ENCODE measurements at places on chromosomes 7 and 10.

- DNase-seq = no peak
Observed at GRCh38 chr7:137846827-137847567, at the start of gene DGKI. Gene DGKI, minus strand, starts transcription at chr7:137846974.

DNA sequence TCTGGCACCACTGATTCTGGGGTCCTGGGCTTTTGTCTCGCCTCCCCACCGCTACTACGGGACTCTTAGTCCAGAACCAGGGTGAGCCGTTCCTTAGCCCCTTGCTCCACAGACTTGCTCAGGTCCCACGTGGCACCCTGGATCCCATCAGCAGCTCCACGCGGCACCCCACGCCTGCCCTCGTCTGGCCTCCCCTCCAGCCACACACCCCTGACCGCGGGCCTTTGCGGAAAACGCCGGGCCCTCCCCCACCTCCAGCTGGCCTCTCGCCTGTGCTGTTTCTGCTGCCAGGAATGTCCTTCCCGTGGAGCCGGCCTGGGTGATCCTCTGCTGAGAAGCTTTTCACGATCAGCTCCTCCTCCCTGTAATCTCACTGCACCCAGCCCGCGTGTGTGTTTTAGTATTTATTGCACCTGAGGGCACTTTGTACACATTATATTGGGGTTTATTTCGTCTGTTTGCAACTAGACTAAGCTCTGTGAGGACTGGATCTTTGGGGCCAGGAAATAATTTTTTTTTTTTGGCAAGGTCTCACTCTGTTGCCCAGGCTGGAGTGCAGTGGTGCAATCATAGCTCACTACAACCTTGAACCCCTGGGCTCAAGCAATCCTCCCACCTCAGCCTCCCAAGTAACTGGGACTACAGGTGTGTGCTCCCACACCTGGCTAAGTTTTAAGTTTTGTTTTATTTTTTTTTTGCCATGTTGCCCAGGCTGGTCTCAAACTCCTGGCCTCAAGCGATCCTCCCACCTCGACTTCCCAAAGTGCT lies 10.5 kb upstream of the TTYH3 start:
- DNase-seq = peak; percentile 2

GRCh38 chr10:86263209-86263608 lies 103.4 kb downstream of the GRID1 start:
- no peak for DNase-seq

DNA sequence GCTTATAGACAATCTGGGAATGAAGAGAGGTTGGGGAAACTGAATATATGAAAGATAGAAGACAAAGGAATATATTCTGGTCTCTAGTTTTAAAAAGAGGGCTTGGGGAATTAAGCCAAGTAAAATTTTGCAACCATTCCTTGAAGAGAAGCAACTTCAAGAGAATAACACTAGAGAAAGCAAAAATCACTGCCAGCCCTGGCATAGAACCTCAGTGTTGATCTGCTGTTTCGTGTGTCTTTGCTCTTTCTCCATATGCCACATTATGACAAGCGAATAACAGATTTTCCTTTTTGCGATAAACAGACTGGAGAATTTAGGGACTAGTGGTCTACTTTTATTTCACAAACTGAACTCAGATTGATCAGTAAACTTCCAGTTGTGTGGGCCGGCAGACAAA lies 132.7 kb downstream of the XPNPEP1 start:
- no peak for DNase-seq

DNA sequence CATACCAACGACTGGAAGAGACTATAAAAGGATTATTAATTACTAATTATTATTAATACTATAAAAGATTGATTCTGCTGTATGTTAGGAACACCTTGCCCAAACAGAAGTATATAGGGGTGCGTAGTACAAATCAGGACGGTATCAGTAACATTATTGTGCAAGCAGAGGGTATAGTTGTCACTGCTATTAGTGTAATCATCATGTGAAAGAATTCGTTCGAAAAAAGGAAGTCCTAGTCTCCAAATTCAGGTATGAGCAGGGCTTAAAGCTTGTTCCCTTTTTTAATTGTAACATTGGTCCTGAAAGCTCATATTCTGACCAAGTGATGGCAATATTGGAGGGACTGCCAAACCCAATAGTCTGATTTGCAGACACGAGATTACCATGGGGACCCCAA lies 81.8 kb downstream of the THSD7A start:
- DNase-seq = no peak

- peak; percentile 81 for DNase-seq
Observed at GRCh38 chr10:6401558-6402348, 178.3 kb downstream of the PRKCQ start.

GRCh38 chr10:44971935-44972757 lies 6.5 kb downstream of the DEPP1 start:
- no peak for DNase-seq

DNA sequence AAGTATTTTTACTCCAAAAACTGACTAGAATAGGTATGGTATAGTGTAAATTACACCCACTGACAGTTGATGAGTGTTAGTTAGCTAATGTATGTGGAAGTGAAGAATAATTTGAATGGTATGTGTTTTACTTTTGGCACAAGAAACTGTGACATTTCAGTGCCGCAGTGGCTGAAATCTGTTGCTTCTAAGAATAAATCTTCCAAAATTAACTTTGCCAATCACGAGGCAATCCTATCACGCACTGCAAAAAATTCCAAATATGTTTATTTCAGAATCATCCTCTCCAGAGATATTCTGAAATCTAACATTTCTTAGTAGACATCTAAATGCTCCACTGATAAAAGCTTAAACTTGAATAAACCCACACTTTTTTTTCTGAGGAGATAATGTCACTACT lies 61.2 kb downstream of the PCLO start:
- no peak for DNase-seq

DNA sequence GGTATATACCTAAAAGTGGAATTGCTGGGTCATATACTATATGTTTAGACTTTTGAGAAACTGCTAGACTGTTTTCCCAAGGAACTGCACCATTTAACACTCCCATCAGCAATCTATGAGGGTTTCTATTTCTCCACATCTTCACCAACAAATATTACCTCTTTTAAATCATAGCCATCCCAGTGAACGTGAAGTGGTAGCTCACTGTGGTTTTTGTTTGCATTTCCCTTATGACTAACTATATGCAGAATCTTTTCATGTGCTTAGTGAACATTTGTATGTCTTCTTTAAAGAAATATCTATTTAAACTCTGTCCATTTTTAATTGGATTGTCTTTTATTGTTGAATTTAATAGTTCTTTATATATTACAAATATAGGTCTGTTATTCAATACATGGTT lies 115.8 kb upstream of the SEC61G start:
- DNase-seq = no peak

- DNase-seq = no peak
Observed at GRCh38 chr7:93890041-93890463, 501 bp downstream of the TFPI2 start.

DNA sequence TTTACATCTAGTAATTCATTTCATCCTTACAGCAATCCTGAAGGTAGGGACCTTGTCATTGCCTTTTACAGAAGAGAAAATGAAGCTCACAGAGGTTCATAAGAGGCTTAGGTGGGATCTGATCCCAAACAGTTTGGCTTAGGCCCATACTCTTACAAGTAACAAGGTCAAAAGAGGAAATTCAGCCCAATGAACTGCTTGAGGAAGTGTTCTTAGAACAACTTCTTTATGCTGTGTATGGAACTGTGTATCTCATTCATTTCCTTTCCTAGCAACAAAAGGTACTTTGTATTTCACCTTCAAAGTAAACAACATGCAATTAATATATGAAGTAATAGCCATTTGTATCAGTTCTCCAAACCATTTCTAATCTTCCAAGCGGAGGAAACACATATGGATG lies 79.3 kb downstream of the AVL9 start:
- no peak for DNase-seq

GRCh38 chr7:105295596-105296352 lies 92.9 kb downstream of the SRPK2 start:
- no peak for DNase-seq

DNA sequence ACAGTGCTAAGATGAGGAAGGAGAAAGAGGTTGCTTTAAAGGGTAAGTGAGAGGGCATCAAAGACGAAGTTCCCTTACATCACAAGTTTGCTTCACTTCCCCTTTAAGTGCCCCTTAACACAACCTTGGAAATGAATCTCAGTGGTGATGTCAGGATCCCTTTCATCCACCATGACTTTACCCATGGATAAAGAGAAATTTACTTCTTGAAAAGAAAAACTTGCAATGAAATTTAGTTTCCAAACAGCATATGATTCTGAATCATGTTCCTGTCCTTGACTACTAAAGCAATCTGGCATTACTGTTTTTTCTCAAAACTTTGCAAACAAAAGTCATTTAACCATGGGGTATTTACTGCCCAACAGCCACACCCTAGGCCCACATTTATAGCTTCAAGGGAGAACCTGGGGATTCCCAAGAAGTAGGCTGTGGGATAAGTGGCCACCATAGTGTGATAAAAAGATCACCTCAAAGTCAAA lies 135.9 kb downstream of the ITGB8 start:
- DNase-seq = no peak

- no peak for DNase-seq
Observed at GRCh38 chr7:41428381-41428780, 274.5 kb downstream of the INHBA start.

DNA sequence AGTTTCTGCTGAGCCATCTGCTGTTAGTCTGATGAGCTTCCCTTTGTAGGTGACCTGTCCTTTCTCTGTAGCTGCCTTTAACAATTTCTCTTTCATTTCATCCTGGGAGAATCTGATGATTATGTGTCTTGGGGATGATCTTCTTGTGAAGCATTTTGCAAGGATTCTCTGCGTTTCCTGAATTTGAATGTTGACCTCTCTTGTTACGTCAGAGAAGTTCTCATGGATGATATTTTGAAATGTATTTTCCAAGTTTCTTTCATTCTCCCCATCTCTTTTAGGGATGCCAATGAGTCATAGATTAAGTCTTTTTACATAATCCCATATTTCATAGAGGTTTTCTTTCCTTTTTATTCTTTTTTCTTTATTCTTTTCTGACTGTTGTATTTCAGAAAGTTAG lies 184.2 kb upstream of the BET1 start:
- DNase-seq = no peak

GRCh38 chr7:47931005-47932004 lies 17.0 kb downstream of the PKD1L1 start:
- no peak for DNase-seq

GRCh38 chr10:58743466-58744115 lies 230.9 kb downstream of the BICC1 start:
- DNase-seq = no peak

DNA sequence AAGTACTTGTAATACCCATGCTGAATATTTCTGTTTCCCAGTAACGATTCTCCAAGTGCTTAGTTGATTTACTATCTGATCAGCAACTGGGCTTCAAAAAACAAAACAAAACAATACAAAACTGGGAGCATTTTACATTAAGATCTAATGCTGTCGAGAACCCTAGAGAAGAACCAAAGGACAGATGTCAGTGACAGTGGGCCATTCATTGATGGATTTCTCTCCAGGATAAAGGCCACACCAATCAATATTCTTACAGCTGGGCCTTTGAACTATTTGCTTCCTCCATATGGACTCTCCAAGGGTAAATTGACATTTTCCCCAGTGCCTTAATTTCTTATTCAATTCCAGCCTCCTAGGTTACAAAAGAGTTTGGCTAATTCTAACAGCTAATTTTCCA lies 217.5 kb downstream of the ADAM12 start:
- no peak for DNase-seq

GRCh38 chr10:88033385-88033784 lies 170.0 kb downstream of the PTEN start:
- DNase-seq = no peak

GRCh38 chr10:18402853-18403252 lies 248.5 kb downstream of the NSUN6 start:
- DNase-seq = no peak
